ENCODE measurements at places on chromosomes 5 and 9.

DNA sequence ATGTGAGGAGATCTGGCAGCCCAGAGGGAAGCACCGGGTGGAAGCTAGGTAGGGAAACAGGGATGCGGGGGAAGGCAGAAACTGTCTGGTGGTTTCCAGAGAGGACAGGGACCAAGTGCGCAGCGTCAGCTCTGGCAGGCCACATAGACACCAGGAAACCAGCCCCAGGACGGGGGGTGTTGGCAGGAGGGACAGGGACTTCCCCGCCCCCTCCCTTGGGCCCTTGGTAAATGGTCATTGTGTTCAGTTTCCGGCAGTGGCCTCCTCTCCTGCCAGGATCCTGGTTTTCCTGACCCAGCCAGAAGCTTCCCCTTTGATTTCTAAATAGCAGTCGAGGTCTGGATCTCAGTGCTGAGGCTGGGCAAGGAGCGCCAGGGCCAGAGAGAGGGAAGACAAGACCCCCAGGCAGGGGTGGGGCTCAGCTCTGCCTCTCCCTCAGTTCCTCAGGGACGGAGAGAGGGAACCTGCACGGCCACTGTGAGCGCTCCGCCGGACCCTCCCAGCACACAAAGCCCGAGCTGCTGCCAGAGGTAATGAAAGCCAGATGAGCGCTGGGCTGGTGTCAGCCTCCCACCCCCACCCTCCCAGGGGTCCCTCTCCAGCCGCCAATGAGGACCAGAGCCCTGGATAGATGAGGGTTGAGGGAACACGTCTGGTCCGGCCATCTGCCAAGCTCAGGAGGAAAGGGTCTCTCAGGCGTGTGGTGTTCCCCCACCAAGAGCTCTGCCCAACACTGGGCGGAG, 1.8 kb downstream of the RALGDS start:
- no peak for DNase-seq

- DNase-seq: peak; percentile 93
Observed at GRCh38 chr9:128863647-128864046, 18.1 kb downstream of the KYAT1 start.

GRCh38 chr5:9834871-9835770, 205.0 kb upstream of the TAS2R1 start:
- DNase-seq: no peak

GRCh38 chr9:122192914-122193525, 33.3 kb downstream of the MORN5 start:
- DNase-seq: no peak

GRCh38 chr5:6362846-6363245, 15.5 kb downstream of the MED10 start:
- no peak for DNase-seq

- DNase-seq: no peak
Observed at GRCh38 chr5:177598477-177598876, 1.5 kb upstream of the B4GALT7 start.

- no peak for DNase-seq
Observed at GRCh38 chr9:134650431-134651190, 9.0 kb downstream of the COL5A1 start.

- no peak for DNase-seq
Observed at GRCh38 chr9:96719921-96720320, 58.0 kb downstream of the ZNF510 start.

- no peak for DNase-seq
Observed at GRCh38 chr9:108087781-108088180, 598.2 kb upstream of the KLF4 start.

DNA sequence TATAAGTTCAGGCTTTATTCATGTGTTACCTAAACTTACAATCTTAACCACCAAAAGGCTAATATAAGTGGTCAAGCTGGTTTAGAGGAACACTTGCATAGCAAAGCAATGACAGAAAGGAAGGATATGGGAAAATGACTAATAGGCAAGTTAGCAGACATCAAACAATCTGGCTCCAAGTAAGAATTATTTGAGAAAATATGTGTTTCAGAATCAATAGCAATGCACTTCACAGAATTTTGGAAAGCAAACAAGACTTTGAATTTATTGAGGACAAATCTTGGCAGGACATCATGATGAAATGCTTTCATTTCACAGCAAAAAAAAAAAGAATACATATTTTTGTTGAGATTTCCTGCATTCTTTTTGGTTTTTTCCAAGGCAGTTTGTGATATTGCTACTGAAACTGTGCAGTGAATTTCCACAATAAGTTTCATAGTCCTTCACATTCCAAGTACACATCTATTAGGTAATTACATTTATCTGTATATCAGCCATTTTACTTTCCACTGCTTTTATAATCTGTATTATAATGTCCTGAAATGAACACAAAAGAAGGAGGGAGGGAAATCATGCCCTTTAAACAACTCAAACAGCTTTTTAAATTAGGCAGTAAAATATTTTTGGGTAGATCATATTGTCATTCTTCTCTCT, 417.9 kb downstream of the NR2F1-AS1 start:
- no peak for DNase-seq

- no peak for DNase-seq
Observed at GRCh38 chr9:33718987-33719386, 76.4 kb upstream of the PRSS3 start.

DNA sequence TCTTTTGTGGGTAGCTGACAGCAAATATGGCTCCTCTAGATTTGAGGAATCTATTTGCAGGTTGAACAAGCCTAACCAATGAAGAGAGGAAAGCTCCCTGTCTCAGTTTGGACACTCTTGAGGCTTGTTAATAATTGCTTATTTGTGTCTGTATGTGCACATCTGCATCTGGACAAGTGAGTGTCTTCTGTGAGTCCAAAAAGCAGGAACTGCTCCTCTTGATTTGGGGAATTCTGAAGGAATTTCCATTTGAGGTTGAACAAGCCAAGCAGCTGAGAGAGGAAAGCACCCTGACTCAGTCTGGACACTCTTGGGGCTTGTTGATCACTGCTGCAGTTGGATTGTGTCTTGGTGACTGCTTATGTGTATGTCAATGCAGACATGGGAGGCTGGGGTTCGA, 211.6 kb downstream of the DTWD2 start:
- no peak for DNase-seq

DNA sequence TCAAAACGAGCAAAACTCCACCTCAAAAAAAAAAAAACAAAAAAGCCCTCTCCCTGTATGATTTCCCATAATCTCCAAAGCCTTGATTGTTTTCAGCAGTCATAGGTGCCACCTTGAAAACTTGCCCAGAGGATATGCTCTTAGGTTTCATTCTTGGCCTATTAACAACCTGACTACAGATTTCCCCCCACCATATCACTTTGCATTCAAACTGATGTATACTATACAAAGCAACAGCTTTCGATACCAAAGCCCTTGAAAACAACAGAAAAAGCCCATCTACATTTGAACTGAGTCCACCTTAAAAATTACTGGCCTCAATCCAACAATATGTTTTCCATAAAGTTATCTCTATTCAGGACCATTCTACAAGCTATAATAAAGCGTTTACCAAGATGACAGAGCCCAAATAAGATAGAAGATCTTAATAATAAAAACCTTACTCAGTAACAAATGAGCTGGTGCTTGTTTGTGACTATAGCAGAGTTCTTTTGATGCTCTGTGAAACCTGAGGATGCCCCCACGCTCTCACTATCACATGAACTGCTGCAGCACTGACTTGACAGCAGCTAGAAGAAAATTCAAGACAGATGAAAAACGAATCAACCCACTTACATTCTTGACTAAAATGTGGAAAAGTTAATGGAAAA, 44.4 kb downstream of the FNBP1 start:
- no peak for DNase-seq

- no peak for DNase-seq
Observed at GRCh38 chr5:61429906-61430305, 97.8 kb downstream of the ZSWIM6 start.

GRCh38 chr5:5650242-5650641, 227.8 kb downstream of the ICE1 start:
- DNase-seq: no peak

- no peak for DNase-seq
Observed at GRCh38 chr9:38408719-38409118, 15.5 kb downstream of the IGFBPL1 start.

- no peak for DNase-seq
Observed at GRCh38 chr9:130051855-130052254, 1.9 kb upstream of the GPR107 start.

DNA sequence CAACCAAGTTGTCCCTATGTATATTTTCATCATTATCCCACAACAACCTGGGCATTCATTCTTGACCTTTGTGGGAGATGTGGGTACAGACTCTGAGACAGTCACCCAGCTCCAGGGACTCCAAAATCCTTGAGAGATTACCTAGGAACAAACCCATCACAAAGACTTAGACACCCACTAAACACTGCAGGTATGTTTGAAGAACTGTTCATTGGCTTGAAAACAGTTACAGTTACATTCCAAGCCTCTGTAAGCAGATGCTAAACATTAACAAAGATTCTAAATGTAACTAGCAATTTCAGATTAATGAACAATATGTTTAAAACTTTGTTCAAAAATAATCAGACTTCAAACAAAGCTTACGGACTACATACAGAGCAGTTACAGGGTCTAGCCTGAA, 24.7 kb downstream of the DEPDC1B start:
- DNase-seq: no peak

GRCh38 chr9:75108571-75108970, 20.3 kb downstream of the OSTF1 start:
- no peak for DNase-seq

DNA sequence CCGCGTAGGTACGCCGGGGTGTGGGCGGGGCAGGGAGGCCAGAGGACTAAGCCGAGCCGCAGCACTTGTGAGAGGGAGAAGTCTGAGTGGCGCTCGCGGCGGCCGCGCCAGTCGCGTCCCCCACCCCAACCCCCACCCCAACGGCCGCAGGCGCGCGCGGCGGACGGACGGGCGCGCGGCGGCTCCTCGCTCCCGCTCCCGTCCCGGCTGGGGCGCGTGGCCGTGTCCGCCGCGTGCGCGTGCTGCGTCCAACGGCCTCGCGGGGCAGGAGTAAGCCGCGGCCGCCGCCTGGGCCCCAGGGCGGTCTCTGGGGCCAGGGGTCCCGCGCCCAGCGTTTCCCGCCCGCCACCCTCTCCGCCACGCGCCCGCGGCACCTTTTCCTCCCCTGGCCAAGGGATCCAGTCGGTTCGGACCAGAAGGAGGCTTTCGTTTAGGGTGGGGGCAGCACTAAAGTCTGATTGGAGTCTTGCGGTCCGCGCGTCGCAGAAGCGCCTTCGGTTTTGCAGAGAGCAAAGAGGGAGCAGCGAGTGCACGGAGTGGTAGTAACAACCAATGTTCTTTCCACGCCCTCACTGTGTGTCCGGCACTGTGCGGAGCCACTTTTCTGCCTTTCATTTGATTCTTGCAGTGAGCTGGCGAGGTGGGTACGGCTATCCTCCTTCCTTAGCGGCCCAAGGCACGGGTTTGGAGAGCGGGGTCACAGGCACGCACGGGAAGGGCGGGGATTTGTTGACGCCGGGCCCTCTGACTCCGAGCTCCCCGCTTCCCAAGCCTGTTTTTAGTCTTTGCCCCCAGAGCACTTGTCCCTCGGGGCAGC, 483 bp downstream of the G3BP1 start:
- DNase-seq: peak; percentile 34

- no peak for DNase-seq
Observed at GRCh38 chr9:134484479-134484878, 157.1 kb upstream of the COL5A1 start.

GRCh38 chr9:30310711-30311110, 2073.7 kb upstream of the ACO1 start:
- no peak for DNase-seq

DNA sequence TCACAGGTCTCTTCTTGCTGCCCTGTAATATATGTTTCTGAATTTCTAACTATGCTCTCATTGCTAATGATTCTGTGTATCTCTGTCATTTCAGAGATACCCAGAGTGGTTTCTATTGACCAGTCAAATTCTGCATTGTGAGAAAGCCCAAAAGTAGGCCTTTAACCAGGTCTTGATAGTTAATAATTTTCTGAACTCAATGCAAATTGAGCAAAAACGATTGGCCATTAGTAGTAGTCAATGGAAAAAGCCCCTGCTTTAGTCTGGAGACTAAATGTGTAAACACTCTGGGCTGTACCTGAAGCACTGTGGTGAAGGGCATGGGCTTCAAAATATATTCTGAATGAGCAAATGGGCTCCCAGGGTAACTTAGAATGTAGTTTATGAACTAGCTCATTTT, 307.6 kb downstream of the ARL15 start:
- DNase-seq: no peak

DNA sequence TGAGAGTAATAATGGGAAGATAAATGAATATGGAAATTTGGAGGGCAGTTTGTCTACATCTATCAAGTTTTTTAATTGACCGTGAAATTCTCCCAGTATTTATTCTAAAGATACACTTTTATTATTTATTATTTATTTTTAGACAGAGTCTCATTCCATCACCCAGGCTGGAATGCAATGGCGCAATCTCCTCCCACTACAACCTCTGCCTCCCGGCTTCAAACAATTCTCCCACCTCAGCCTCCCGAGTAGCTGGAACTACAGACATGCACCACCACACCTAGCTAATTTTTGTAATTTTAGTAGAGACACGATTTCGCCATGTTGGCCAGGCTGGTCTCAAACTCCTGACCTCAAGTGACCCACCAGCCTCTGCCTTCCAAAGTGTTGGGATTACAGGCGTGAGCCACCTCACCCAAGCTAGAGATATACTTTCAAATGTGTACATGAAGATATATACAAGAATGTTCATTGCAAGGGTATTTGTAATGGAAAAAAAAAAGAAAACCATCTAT, 97.7 kb upstream of the SLC12A2 start:
- no peak for DNase-seq

DNA sequence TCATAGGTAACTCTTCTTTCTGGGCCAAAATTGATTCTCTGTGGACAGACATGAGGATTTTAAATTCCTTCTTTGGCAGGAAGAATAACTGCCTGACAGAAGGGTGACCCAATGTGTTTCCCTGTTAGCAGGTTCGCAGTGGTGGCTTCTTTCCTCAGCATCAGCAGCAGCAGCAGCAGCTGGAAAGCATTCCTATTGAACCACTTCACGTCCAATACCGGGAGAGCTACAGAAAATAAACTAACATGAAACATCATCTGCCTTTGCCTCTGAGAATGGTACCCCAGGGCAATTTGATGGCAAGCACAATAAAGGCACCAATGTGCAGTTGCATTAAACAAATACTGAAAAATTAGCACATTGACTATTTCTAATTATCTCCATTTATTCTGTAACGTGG, 214.5 kb downstream of the TMEM167A start:
- DNase-seq: no peak

GRCh38 chr5:1883120-1883924, 597 bp upstream of the IRX4 start:
- DNase-seq: no peak
